ENCODE measurements at places on chromosomes 2 and 18.

- DNase-seq = no peak
Observed at GRCh38 chr2:197704434-197705120, 592 bp upstream of the MARS2 start.

GRCh38 chr2:1633936-1634587 lies 110.3 kb downstream of the PXDN start:
- DNase-seq = no peak

GRCh38 chr2:207128867-207129266 lies 36.9 kb downstream of the KLF7 start:
- DNase-seq = no peak

- DNase-seq = peak; percentile 38
Observed at GRCh38 chr18:36419900-36420531, 122.5 kb downstream of the FHOD3 start.

DNA sequence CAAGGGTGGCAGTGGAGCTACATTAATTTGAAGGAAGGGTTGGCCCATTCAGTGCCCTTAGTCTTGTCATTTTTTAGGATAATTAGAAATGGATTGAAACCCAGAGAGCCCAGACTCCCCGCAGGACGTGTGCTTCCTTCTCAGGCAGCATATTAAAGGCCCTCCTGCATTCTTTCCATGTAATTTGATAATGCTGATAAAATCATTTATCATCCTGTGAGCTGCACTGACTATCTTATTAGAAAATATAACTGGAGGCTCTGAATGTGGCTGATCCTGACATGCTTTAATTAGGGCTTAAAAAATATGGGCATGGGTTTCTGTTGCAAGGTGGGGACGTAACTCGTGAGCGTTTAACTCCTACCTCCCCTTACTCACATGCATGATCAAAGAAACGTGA lies 148.1 kb downstream of the ACKR3 start:
- DNase-seq = no peak

GRCh38 chr18:54162431-54162830 lies 62.0 kb downstream of the MBD2 start:
- peak; percentile 79 for DNase-seq

GRCh38 chr2:184596819-184597411 lies 1.4 kb upstream of the ZNF804A start:
- peak; percentile 93 for DNase-seq

DNA sequence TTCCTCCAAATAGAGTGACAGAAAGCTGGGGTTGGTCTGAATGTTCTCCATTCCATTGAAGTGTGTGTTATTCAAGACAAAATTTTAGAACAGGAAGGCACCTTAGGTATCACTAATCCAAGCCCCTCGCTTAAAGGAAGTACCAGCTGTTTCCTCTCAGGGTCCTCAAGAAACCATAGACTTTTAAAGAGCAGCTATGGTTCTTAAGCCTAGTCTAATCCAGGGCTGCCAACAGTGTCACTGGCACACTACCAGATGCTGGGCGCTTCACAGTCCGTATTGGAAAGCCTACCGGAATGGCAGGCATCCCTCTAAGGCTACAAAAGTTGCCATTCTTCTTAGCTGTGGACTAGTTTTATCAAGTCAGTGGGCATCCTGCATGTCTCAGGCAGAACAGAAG lies 1.9 kb downstream of the NEMP2 start:
- no peak for DNase-seq

GRCh38 chr18:23330423-23330822 lies 122.7 kb upstream of the RIOK3 start:
- no peak for DNase-seq

DNA sequence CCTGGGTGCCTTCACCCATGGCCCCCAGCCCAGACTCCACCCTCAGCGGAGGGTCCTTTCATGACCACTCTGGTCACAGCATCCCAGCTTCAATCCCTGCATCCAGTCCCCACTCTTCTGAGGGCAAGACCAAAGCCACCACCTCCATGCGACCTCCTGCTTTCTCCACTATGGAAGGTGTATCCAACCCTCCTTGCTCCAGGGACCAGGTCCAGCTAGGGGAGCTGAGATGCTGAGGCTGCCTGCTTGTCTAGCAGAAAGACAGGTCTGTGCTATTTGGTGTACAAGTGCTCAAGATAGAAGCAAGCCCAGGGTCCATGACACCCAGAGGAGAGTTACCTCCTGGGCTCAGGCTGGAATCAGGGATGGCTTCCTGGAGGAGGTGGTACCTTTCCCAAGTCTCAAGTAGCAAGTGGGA lies 73.8 kb upstream of the RAB6C start:
- DNase-seq = no peak

All from HCEC 1CT (cell line).